ENCODE measurements at places on chromosomes 5 and 9. TPM values are rescaled to one million over a fixed set of nuclear protein-coding genes. Genes with fewer than 3 reads are reported as not detected.

Gene STOML2
- total RNA-seq = 260 TPM

Gene CARD6
- total RNA-seq = 1.9 TPM

Gene IFNA2
- not detected for total RNA-seq

Gene STK32A
- total RNA-seq = not detected

Gene PTGES
- 0.20 TPM for total RNA-seq

All from activated naive CD8-positive, alpha-beta T cell treated with anti-CD3 and anti-CD28 coated beads for 36 hours (primary cell).